ENCODE measurements at places on chromosomes 12 and 14.

DNA sequence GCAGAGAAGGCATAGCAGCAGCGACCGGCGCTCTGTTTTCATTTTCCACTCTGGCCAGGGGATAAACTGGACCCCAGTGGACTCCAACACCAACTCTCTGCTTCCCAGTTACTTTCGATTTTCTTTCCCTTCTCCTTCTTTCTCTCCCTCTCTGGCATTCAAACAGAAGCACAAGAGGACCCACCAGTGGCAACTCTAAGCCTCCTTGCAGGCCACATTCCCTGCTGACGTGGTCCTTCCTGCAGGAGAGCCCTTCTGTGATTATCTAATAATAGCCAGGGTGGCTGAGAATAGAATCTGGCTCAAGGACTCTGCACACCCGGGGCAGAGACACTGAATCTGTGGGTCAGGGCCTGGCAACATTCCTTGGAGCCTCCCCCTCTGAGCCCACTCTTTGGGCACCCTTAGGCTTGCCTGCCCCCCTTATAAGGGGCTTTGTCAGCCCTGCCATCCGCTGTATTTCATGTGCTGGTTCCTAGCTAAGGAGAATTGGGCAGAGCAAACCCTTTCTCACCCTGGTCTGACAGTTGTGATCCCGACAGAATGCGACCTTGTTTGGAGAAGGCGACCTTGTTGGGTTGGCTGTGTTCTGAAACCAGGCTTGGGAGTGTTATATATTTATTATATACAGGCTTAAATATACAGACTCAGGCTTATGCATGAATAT lies 8.2 kb upstream of the HOXC6 start:
- DNase-seq = no peak

- DNase-seq = no peak
Observed at GRCh38 chr14:46686652-46687051, 35.1 kb upstream of the RPL10L start.

GRCh38 chr14:33764876-33765650 lies 185.8 kb downstream of the EGLN3 start:
- DNase-seq = no peak

- no peak for DNase-seq
Observed at GRCh38 chr14:51533872-51534553, 117.7 kb upstream of the FRMD6 start.

GRCh38 chr12:10641735-10642500 lies 28.5 kb upstream of the MAGOHB start:
- DNase-seq = no peak

DNA sequence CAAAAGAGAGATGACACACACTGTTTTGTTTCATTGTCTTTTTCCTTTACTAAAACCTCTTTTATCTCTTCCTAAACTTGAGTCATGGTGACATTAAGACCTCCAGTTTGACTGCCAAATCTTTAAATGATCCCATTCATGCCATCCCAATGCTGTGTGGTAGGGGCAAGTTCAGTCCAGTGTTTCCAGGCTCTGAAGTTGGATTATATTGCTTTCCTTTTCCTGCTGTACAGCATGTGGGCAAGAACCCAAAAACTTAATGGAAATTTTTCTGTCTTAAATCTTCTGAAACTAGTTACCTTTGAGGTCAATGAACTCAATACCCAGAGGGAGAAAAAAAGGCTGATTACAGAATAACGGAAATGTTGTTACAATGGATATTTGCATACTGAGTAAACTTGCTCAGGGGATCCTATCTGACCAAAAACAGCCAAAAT lies 187.1 kb upstream of the FAR2 start:
- DNase-seq = no peak

GRCh38 chr12:68455691-68456345 lies 123.7 kb upstream of the MDM1 start:
- no peak for DNase-seq

DNA sequence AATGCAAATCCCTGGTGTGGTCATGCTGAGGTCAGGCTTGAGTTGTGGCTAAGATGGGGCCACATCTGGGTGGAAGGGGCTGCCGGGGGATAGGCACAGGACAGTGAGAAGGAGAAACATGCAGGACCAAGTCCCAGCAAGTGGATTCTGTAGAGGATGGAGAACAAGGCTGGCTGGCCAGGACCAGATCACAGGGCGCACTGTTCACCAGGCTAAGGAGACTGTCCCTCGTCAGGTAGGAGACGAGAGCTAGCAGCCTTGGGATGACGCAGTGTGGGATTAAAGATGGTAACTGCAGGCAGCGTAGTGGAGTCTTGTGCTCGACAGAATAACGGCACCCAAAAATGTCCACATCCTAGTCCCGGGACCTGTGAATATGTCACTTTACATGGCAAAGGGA lies 336.1 kb downstream of the BCL11B start:
- DNase-seq = no peak

- no peak for DNase-seq
Observed at GRCh38 chr14:105498430-105499255, 7.6 kb downstream of the TEDC1 start.

DNA sequence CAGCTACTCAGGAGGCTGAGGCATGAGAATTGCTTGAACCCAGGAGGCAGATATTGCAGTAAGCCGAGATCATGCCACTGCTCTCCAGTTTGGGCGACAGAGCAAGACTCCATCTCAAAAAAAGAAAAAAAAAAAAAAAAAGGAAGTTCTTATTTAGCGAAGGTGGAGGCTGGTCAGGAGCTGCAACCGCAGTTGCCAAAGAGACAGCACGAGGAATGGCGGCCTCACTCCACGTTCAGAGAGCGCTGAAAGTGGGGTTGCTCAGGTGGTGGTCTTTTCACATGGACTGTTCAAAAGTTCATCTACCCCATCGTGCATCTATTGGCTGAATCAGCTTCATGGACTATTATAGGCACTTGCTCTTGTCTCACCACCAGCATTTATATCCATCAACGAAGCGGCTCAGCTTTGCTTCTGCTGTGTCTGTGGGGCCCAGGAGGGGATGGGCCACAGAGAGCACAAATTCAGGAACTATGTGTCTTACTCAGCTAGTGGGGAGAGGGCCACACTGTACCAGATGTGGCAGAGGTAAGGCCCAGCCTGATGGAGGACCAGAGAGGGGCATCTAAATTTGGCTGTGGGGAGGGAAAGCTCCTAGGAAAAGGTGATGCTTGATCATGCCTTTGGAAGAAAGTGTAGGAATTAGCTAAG lies 27.3 kb downstream of the SLC25A47 start:
- DNase-seq = no peak

GRCh38 chr14:64060648-64061096 lies 207.9 kb downstream of the SYNE2 start:
- DNase-seq = no peak

DNA sequence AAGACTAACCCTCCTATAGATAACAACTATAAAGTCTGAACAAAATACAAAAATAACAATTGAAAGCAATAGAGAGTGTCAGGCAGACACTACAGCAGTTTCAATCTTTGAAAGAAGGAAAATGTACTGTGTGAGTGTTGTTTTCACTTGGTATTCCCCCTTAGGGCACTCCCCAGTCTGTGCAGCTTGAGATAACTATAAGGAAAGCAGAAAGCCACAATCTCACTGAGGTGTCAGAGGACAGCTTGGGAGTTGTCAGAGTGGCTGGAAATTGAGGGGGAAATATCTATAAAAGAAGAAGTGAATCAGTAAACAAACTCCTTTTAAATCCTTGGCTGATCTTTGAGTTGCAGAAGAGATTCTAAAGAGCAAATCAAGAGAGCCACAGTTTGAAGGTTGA lies 364.8 kb downstream of the NELL2 start:
- DNase-seq = no peak

- peak; percentile 21 for DNase-seq
Observed at GRCh38 chr14:45135156-45135555, 574 bp upstream of the FANCM start.

DNA sequence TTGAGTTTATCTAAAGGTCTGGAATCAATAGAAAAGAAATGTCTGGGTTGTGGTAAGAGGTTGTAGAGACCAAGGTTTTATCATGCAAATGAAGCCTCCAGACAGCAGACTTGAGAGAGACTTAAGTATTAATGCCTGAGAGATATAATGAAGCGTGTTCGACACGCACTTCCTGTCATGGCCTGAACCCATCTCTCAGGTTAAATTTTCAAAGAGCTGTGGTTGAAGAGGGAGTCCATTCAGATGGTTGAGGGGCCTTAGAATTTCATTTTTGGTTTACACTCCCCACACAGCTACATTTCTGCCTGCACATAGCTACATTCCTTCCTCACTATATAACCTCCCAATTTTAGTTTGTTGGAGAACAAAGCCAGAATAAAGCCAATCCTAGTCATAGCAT lies 10.1 kb upstream of the CLEC12A start:
- no peak for DNase-seq

- DNase-seq = no peak
Observed at GRCh38 chr12:22126758-22127157, 80.7 kb downstream of the CMAS start.

DNA sequence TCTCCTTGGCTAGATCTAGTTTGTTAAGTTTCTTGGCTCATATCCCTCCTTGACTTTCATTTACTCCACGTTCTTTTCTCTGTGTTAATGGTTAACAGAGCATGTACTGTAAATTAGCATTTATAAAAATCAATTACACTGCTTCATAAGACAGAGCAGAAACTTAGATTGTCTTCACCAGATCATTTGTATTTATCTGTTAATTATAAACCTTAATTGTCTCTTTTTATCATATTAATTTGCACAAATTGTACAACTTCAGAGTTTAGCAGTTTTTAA lies 221.2 kb upstream of the EGLN3 start:
- no peak for DNase-seq

DNA sequence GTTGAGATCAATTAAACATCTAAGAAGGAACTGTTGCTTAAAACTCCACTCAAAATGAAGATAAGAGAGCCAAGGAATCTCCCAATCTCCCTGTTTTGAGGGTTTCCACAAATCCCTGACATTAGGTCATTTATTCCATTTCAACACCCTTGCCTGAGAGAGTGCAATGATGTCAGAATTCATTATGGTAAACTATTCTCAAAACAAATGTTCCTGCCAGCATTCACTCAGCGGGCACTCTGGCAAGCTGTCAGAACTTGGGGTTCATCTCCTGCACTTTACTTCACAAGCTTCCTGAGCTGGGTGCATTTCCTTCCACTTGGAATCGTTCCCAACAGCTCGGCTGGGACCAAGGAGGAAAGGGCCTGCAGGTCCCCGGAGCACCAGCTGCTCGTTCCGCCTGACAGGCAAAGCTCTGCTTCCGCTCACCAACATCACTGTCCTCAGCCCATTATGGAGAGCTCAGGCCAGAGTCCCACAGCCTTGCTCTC lies 117.8 kb downstream of the TTC7B start:
- no peak for DNase-seq

GRCh38 chr12:121501946-121502345 lies 78.9 kb downstream of the KDM2B start:
- DNase-seq = no peak

DNA sequence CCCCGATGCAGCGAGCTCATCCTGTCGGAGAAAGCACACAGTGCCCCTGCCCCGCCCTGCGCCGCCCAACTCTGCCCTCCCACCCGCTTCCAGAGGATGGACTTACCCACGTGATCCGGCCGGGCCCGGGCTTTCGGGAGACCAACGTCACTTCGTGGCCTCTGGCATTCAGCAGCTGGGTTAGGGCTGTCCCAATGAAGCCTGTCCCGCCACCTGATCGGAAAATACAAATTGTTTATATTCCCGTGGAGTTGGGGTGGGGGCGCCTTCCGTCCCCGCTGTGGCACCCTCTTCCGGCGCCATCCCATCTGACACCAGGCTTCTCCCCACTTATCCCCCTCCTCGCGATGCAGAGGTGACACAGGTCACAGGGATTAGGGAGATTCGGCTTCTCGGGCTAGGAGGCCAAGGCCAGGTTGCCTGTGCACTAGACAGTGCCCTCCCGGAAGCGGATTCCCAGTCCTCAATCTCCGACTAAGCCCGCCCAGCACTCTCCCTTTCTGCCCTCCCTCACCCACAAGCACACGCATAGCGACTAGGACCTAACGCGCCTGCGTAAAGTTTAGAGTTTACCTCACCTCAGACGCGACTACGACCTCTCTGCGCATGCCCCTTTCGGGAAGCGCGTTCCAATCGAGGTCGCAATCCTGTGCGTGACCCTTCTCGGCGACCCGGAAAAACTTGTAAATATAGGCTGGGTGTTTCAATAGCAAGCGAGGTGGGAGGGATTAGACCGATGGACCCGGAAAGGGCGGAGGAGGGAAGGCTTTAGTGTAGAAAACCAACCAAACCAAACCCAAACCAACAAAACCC lies at the start of gene SDR39U1:
TSS of gene SDR39U1 (minus strand) at position 537 of the 813 bp plus-strand sequence. CDS start at position 530, 7 bp downstream.
- peak; percentile 98 for DNase-seq

- no peak for DNase-seq
Observed at GRCh38 chr12:95742586-95742985, 48.0 kb downstream of the NTN4 start.

DNA sequence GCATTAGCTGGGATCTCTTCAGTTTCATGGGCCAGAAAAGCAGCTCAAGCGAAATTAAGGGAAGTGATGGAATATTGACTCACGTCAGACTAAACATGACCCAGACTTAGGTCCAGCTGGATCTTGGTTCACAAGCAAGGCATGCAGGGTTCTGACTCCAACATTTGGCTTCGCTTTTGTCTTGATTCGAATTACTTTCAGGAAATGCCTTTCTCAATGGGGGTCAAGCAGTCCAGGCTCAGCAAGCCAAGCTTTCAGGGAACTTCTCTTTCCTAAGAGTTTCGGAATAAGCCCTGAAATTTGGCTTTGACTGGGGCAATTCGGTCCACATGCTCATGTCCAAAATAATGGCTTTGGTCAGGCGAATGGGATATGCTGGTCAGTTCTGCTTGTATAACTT lies 678.7 kb upstream of the TMEM132C start:
- DNase-seq = no peak
